ENCODE measurements at places on chromosomes 16 and 17. TPM values are rescaled to one million over a fixed set of nuclear protein-coding genes. Genes with fewer than 3 reads are reported as not detected.

GRCh38 chr16:15885560-15886001, 2.8 kb downstream of the CEP20 start:
- H3K4me3 ChIP-seq: no peak overlapping the region
- DNase-seq: no peak

DNA sequence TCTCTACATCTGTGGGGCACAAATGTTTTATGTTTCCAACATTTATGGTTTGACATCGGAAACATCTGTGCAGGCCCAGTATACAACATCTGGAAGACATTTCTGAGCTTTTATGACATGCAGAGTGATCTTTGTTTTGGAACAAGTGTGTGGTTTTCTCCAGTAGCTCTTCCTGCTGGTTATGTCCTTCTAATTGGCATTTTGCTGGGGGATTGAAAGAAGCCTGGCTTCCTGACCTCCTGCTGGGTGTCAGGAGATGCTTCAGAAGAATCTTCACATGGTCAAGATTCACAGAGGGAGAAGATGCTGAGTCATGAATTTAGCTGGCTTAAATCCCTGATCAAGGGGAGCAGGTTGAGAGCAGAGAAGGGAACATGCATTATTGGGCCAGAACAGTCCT, 279.5 kb upstream of the MYOCD start:
- H3K4me3 ChIP-seq: no peak overlapping the region
- no peak for DNase-seq
- H3K27ac ChIP-seq: no peak overlapping the region
- H3K4me1 ChIP-seq: no peaks in the 10 kb centered on the region

- H3K4me1 ChIP-seq: no peaks in the 10 kb centered on the region
- no peaks in the 10 kb centered on the region for H3K27me3 ChIP-seq
- no peaks in the 10 kb centered on the region for H3K36me3 ChIP-seq
- DNase-seq: peak; percentile 44
These were observed 18.4 kb downstream of the PLCG2 start for GRCh38 chr16:81797443-81797842.

DNA sequence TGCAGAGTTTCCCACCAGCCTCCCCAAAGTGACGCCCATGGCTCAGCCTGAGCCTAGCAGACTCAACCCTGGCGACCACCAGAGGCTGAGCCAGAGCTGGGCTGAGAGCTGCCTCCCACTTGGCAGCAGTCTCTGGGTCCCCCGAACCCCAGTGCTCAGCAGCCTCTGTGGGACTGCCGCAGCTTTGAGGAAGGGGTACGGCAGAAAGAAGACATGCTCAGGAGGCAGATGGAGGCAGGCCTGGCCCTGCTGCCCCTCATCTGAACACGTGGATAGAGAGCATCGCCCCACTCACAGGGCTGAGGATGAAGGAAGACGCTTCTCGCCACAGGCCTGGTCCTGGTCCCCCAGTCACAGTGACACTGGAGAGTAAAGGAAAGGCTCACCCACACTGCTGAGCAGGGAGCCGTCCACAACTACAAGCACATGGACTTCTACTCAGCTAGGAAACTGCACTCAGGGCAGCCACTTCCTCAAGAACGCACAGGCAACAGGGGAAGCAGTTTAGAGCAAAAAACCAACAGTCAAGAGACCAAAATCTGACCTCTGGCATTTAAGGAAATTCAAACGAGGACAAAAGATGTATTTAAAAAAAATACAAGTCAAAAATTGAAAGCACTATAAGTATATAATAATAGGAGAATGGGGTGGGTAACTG, 45.2 kb upstream of the GSG1L start:
- H3K36me3 ChIP-seq: peaks cover 50% of the 10 kb centered on the region
- DNase-seq: no peak
- no peaks in the 10 kb centered on the region for H3K27me3 ChIP-seq
- H3K4me1 ChIP-seq: no peaks in the 10 kb centered on the region
- H3K27ac ChIP-seq: no peak overlapping the region

GRCh38 chr16:85286066-85286831, 174.0 kb upstream of the CIBAR2 start:
- peak; percentile 76 for DNase-seq
- no peak overlapping the region for H3K4me3 ChIP-seq
- H3K27me3 ChIP-seq: no peaks in the 10 kb centered on the region

KRT33B gene
- total RNA-seq: not detected

FAM234A gene
- 50.8 TPM for total RNA-seq

DNA sequence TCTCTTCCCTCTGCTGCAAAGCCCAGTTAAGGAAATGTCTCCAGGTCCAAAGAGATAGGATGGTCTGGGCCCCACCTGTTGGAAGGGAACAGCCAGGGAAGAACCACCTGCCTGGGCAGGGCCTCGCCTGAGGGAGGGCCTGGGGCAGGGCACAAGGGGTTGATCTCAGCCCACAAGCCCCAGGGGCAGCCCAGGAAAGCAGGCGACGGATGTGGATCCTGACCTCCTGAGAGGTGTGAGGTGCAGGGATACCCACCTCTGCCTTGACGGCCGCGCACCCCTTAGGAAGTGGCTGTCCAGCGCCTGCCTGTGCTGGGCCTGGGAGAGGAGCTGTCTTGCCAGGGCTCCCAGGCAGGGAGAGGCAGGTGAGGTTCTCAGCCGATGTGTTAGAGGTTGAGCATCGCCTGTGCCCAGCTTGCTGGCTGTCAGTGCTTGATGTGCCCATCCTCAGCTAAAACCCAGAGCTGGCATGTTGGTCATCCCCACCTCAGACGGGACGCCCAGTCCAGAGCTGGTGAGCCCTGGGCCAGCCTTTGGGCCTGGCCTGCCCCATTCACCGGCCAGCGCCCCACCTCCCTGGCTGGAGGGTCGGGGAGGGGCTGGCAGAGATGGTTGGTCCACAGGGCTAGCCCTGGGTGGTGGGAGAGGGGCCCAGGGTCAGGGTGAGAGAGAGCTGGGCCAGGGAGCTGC, 434 bp downstream of the CEMP1 start:
- no peak overlapping the region for H3K4me3 ChIP-seq
- no peaks in the 10 kb centered on the region for H3K36me3 ChIP-seq
- peak; percentile 19 for DNase-seq
- H3K4me1 ChIP-seq: peaks cover 12% of the 10 kb centered on the region

GRCh38 chr17:72683506-72684404, 408.7 kb downstream of the SLC39A11 start:
- H3K36me3 ChIP-seq: no peaks in the 10 kb centered on the region
- no peaks in the 10 kb centered on the region for H3K27me3 ChIP-seq
- H3K27ac ChIP-seq: peak overlapping the region; percentile 61
- H3K4me1 ChIP-seq: peaks cover 14% of the 10 kb centered on the region
- peak; percentile 17 for DNase-seq

NPIPA5 gene
- 6.5 TPM for total RNA-seq

DNA sequence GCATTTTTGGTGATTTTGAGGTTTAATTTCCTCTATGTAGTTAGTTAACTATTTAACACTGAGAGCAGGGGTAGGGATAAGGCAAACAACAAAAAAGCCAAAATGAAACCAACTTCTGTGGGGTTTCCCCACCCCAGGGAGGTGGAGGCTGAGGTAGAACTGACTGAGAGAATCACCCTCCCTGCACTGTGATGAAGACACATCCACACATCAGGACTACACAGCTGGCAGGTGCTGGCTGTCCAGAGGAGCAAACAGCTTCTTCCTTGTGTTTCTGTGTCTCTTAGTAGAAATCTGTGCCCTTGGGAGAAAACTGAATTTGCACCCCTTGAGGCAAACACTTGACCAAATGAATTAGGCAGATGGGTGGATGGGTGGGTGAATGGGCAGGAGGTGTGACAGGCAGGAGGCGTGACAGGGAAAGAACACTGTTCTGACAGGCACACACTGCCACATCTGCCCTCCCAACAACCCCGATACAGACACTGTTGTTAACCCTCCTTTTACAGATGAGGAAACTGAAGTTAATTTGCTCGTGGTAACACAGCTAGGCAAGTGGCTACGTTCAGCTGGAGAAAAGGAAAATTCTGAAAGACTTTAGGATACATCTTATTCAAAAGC, 62.9 kb upstream of the AMZ2 start:
- no peaks in the 10 kb centered on the region for H3K27me3 ChIP-seq
- H3K4me3 ChIP-seq: no peak overlapping the region
- DNase-seq: no peak
- H3K36me3 ChIP-seq: no peaks in the 10 kb centered on the region
- H3K27ac ChIP-seq: no peak overlapping the region

KCNAB3 gene
- 1.6 TPM for total RNA-seq

DNA sequence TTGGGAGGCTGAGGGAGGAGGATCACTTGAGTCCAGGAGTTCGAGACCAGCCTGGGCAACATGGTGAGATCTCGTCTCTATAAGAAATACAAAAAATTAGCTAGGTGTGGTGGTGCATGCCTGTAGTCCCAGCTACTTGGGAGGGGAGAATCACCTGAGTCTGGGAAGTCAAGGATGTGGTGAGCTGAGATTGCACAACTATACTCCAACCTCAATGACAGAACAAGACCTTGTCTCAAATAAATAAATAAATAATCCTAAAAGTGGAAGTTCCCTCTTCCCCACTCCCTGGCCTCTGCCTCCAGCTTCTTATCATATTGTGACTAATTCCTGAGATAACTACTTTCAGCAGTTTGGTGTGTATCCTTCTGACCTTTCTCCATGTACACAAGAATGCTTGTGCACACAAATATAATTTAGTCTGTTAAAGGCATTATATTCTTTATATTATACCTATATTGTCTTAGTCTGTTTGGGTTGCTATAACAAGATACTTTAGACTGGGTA, 23.5 kb upstream of the DNAJA2 start:
- DNase-seq: no peak
- no peak overlapping the region for H3K4me3 ChIP-seq
- H3K27ac ChIP-seq: no peak overlapping the region
